ENCODE measurements at places on chromosomes 2 and 18.

GRCh38 chr2:9217838-9218770 is 11.5 kb downstream of the ASAP2 start:
- DNase-seq, result no peak

GRCh38 chr2:109422758-109423500 is 190.8 kb downstream of the SEPTIN10 start:
- no peak for DNase-seq

GRCh38 chr18:24027156-24027827 is 12.7 kb downstream of the TTC39C start:
- DNase-seq, result no peak

GRCh38 chr2:208366215-208367127 is 40.1 kb upstream of the PTH2R start:
- DNase-seq, result no peak

DNA sequence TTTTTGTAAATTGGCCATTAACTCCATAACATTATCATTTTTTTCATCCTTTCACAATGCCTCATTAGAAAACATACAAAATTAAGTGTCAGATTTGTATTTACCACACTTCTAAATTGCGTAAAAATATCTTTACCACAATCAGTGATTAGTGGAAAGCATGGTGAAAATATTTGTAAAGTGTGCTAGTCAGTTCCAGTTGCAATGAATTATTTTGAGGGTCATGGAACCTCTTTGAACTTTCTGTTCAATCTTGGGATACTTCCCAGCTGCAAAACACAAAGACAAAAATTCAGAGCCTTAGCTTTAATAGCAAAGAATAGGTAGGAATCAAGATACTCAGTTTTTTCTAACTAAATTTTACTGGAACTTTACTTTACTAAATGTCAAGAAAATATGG is 4.0 kb upstream of the COL3A1 start:
- DNase-seq, result no peak

DNA sequence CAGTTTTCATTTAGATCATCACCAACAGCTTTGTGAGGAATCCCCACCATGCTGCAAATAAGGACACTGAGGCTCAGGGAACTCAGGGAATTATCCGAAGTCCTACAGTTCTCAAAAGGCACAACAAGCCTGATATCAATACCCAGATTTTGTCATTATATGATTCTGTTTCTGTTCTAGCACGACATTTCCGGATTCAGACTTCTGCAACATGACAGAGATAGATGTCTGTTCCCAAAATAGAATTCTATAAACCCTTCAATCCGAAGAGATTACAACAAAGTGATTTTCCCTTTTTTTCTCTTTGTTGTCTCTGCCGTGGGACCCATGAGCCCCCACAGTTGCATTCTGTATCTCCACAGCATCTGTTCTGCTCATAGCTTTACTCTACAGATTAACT is 72.0 kb downstream of the DOCK10 start:
- no peak for DNase-seq

GRCh38 chr2:158990397-158991214 is 22.2 kb downstream of the TANC1 start:
- DNase-seq, result no peak

DNA sequence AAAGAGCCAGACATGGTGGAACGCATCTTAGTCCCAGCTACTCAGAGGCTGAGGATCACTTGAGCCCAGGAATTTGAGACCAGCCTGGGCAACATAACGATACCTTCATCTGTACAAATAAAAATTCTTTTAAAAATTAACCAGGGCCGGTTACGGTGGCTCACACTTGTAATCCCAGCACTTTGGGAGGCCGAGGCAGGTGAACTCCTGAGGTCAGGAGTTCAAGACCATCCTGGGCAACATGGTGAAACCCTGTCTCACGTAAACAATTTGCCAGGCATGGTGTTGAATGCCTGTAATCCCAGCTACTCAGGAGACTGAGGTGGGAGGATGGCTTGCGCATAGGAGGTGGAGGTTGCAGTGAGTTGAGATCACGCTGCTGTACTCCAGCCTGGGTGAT is 25.8 kb upstream of the KCNG3 start:
- no peak for DNase-seq

DNA sequence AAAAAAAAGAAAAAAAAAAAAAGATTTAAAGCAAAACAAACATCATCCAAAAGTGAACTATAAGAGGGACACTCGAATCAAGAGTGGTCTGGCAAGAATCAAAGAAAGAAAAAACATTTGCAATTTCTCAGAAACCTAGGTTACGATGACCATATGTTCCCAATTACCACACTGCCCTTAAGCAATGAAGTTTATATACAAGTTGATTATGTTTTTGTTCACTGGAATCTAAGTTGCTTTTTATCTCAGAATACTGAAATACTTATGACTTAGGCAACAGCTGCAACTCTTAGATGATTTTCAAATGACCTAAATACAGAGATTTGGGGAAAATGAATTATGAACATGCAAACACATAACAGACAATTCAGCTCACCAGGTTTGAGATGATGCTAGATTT is 597.1 kb upstream of the CHAC2 start:
- DNase-seq, result no peak

DNA sequence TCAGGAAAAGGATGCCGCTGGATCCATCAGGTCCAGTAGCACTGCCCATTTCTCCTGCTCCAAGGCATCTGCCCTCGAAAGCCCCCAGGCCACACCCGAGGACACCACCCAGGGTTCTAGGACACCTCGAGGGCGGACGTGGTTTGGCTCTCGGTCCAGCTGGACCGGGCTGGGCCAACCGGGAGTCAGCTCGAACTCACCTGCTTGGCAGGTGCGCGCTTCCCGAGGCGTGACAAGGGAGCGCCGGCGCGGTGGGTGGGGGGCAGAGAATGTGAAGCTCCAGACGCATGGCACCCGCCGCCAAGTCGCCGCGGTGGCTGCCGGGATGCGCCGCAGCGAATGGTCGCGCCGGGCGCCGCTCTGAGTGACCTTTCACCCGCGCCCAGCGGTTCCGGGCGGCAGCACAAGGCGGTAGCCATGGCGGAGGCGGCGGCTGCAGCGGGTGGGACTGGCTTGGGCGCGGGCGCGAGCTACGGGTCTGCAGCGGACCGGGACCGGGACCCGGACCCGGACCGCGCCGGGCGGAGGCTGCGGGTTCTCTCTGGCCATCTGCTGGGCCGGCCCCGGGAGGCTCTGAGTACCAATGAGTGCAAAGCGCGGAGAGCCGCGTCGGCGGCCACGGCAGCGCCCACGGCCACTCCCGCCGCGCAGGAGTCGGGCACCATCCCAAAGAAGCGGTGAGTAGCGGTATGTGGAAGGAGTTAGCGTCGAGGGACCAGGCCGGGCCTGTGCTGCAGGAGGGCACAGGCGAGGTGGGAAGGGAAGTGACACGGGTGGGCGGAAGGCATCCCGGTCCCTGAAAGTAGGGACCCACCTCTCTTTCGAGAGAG is at the start of gene AGPS:
Gene AGPS, plus strand, starts transcription at position 401 of the 830 bp plus-strand sequence. Its CDS starts 17 bp downstream, at position 418.
- peak; percentile 7 for DNase-seq

GRCh38 chr18:31426871-31427406 is 20.6 kb upstream of the DSG3 start:
- DNase-seq, result no peak

GRCh38 chr2:158779621-158780020 is 15.5 kb upstream of the DAPL1 start:
- DNase-seq, result no peak

GRCh38 chr2:119735565-119735964 is 24.2 kb upstream of the PTPN4 start:
- DNase-seq, result no peak

GRCh38 chr2:16615687-16616615 is 49.7 kb downstream of the CYRIA start:
- no peak for DNase-seq

DNA sequence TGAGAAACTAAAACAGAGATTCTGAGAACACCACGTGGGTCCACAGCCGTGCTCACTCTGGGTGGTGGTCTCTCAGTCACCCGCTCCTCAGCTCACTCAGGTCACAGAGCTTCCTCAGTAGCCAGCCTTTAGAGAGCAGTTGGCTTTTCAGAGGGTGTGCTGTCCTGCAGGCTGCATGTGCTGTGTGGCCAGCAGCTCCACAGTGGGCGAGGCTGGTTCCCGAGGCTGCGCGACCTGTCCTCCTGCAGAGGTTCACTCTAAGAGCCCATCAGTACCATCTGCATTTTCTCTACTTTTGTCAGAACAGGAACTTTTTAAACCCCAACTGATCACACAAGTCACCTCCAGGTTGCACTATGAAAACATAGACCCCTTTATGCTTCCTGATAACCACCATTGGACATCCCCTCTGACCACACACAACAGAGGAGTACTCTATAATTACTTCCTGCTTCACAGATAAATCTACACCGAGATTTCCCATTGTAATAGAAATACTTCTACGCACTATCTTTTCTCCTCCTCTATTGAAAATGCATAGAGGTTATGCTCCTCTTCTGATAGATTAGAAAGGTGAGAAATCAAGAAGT is 93.1 kb downstream of the GYPC start:
- no peak for DNase-seq

GRCh38 chr18:11091746-11092145 is 57.6 kb downstream of the PIEZO2 start:
- DNase-seq, result no peak

- no peak for DNase-seq
Observed at GRCh38 chr2:121898483-121898882, 143.0 kb downstream of the TSN start.

DNA sequence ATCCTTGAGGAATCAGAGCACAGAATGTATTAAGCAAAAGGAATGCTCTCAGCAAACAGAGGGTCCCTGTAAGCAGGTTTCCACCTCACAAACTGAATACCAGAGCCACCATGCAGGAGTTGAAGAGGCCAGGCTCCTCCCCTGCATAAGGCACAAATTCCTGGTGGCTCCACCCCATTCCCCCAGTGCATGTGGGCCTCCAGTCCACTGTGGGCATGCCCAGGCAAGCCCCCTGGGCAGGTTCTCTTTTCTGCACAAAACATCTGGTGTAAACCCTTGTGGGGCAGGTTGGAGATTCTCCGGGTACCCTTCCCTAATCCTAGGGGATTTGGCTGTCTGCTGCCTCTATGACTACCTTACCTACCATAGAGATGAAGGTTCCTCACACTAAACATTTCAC is 166.5 kb downstream of the PTPRM start:
- peak; percentile 39 for DNase-seq

GRCh38 chr2:82539280-82539621 is 1919.8 kb downstream of the SUCLG1 start:
- no peak for DNase-seq

- DNase-seq, result no peak
Observed at GRCh38 chr2:238231251-238231793, 8.5 kb downstream of the HES6 start.

DNA sequence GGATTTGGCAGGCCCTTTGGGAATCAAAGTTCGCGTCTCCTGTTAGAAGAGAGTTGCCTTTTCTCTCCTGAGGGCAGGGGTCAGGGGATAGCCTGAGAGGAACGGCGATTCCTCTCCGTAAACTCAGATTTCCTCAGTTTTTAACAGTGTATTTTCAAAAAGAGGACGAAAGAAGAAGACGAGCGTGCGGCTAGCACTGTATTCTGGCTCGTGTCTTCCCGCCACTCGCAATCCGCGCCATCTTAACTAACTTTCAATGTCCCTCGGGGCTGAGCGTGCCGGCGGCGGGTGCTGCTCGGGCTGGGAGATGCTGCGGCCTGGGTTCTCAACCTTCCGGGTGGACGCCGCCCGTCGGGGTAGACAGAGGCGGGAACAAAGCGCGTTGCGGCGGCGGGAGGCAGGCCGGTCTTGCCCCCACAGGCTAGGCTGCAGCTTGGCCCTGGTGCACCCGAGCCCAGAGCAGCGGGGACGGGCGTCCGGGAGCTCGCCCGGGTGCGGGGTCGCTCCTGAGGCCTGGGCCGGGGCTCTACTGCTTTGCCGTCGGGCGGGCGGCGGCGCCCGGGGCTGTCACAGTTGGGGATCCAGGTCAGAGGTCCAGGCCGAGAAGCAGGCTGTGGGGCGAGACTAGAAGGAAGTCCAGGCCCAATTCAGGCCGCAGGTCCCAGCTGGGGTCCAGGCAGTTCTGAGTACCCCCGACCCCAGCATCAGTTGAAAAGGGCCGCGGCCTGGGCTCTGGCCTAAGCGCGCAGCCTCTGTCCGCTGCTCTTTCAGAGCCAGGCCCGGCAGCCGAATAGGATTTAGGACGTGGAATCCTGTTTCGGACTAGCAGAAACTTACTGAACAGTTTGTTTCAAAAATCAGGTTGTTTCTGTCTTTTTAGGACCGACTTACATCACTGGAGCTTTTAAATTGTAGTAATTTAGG is 11.8 kb downstream of the TBR1 start:
- no peak for DNase-seq

- no peak for DNase-seq
Observed at GRCh38 chr2:9211496-9211895, 4.9 kb downstream of the ASAP2 start.

DNA sequence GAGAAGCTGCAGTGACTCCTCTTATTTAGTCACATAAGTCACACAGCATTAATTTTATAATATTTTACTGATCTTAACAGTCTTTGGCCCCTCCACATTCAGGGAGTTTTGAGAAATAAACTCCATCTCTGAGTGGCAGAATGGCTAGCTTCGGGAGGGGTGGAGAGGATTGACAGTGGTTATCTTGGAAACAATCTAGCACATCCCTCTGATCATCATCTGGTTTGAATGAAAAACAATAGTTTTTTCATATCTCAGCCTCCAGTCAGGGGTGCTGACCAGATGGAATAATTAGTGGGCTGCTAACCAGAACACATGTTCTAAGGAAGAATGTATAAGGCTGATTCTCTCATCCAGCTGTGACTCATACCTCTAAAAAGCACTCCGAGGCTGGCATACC is 477.5 kb downstream of the DPP10 start:
- no peak for DNase-seq

DNA sequence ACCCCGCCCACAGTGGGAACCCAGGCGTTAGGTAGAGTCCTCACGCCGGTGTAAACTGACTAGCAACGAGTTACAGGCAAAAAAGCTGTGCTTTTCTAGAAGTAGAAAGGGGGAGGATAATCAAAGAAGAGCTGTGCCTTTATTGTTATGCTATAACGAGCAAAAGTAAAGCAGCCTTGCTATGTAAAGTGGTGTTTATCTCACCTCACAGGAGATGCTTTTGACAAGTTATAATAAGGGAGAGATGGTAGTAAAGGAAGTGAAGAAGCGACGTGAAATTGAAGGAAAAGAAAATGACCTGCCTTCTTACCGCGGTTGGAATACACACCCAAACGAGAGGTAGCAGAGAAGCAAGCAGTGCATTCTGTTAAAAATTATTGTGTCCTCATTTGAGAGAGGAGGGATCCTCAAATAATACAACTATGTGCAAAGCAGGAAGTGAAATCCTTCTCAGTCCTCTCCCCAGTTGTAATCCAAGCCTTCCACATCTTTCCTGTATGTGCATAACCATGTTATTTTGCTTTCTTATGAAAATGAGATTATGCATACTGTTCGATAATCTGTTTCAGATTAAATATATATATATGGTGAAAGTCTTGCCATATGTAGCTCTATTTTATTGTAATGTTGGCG is 962 bp downstream of the TANK start:
- DNase-seq, result no peak

GRCh38 chr18:48455555-48456478 is 46.6 kb upstream of the ZBTB7C start:
- DNase-seq, result no peak

DNA sequence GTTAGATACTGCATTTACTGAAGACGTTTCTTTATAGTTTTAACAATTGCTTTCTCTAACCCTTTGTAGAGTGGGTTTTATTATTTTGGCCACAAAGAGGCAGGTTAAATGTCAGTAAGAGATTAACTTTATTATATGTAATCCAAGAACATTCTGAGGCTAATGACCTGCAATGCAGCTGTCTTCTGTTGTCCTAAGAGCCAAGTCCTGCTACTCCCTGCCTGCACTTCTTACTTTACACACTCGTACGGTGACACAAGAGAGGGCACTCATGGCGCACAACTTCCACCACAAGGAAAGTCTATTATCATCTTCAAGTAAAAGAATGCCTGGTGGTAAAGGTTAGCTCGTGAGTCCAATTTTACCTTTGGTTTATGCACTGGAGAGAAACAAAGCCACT is 471.0 kb upstream of the HNMT start:
- peak; percentile 53 for DNase-seq

All from NCI-H524 (cell line).